Fibroblast of skin of left biceps (primary cell): ENCODE measurements at places on chromosomes 6 and 20.

DNA sequence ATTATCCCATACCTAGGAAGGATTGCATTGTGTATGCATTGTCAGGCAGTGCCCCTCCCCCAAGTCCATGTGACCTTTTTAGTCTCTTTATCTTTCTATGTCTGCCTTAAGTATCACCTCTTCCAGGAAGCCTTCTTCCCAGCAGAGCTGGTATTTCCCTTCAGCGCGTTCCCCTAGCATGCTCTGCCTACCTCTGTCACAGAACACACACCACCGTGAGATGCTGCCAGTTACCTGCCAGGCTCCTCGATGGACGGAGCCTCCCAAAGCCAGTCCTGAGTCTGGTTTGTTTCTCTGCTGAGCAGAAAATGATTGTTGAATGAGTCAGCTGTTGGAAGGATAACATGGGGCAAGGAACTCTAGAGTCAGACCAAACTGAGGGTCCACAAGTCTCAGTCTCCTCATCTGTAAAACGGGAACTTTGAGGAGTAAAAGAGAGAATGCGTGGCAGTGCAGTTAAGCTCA, 11.3 kb upstream of the ZNF335 start:
- no peak for DNase-seq

GRCh38 chr6:132708002-132708401, 5.9 kb downstream of the VNN1 start:
- no peak for DNase-seq

DNA sequence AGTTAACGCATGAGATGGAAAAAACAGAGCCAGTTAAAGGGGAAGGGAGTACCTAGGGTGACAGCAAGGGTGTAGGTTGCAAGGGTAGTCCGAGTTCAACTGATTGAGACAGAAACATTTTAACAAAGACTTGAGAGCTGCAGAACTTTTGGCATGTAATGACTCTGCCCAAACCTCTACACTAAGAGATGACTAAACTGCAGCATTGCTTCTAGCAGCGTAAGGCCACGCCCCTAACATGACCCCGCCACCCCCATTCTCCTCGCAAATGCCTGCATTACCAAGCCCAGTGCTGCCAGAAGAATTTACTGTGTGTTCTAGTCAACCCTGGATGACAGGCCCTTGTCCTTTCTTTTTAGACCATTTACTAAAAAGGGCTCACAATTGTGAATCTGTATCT, 6.3 kb upstream of the HINT3 start:
- DNase-seq: no peak

DNA sequence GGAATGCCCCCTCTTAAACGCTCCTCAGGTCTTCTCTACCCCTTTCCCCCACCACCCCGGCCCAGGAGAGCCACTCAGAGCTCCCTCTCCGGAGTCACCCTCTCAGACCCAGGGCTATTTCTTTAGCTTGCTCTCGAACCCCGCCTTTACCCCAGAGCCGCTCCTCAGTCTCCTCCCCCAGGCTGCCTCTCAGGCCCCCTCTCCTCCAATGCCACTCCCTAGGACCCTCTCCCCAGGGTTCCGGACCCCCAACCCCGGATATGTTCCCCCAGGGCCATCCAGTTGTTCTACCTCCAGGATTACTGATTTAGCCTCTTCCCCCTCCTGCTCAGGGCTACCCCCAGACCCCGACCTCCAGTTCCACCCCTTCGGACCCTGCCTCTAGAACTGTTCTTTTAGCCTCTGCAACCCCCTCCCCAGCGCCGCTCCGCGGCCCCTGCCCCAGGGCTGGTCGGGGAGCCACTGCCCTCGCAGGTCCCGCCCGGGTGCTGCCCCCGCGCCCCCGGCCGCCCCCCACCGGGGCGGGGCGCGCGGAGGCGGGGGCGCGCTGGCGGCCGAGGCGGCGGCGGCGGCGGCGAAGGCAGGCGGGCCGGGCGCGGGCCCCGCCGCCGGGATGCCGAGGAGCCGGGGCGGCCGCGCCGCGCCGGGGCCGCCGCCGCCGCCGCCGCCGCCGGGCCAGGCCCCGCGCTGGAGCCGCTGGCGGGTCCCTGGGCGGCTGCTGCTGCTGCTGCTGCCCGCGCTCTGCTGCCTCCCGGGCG, at the start of gene MMP24:
TSS of gene MMP24 (plus strand) at position 565 of the 758 bp plus-strand sequence. CDS start at position 614, 49 bp downstream.
- DNase-seq: no peak

- DNase-seq: no peak
Measured at GRCh38 chr6:166608774-166609173, 18.3 kb downstream of the RPS6KA2 start.

DNA sequence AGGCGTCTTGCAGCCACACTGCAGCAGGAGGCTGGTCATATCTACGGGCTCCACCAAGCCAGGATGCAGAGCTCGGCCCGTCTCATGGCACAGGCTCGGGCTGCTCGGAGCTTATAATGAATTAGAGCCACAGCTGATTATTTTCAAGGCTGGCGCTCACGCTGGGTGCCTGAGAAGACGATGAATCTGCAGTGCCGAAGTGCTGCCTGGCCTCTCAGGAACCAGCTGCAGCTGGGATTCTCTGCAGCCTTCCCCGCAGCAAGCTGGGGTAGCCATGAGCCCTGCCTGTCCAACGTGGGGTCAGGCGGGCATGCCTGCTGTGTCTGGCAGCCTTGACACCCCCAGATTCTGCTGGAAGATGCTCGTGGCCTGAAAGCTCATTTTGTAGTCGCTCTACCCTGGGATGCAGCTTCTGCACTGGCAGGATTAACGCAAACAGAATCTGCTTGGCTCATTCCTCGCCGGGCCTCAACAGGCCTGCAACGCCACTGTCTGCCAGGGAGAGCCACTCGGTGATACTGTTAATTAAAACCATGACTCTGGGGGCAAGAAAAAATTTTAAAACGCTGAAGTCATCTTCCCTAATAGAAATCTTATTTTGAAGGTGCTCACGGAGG, 104.3 kb downstream of the CDH26 start:
- no peak for DNase-seq

- no peak for DNase-seq
Measured at GRCh38 chr6:143337201-143337949, 113.1 kb downstream of the ADAT2 start.

DNA sequence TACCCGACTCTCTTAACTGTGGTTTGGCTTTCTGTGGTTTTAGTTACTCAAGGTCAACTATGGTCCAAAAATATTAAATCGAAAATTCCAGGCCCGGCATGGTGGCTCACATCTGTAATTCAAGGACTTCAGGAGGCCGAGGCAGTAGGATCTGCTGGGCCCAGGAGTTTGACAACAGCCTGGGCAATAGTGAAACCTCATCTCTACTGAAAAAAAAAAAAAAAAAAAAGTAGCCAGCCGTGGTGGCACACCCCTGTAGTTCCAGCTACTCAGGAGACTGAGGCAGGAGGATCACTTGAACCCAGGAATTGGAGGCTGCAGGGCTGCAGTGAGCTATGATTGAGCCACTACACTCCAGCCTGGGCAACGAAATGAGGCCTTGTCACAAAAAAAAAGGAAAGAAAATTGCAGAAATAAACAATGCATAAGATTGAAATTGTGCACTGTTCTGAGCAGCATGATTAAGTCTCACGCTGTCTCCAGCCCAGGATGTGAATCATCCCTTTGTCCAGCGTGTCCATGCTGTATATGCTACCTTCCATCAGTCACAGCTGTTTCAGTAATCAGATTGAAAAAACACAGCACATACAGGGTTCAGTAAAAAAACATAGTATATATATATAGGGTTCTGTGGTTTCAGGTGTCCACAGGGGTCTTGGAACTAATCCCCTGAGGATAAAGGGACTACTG, 40.7 kb downstream of the RGS17 start:
- no peak for DNase-seq

GRCh38 chr20:16064989-16065707, 508.1 kb downstream of the KIF16B start:
- no peak for DNase-seq

DNA sequence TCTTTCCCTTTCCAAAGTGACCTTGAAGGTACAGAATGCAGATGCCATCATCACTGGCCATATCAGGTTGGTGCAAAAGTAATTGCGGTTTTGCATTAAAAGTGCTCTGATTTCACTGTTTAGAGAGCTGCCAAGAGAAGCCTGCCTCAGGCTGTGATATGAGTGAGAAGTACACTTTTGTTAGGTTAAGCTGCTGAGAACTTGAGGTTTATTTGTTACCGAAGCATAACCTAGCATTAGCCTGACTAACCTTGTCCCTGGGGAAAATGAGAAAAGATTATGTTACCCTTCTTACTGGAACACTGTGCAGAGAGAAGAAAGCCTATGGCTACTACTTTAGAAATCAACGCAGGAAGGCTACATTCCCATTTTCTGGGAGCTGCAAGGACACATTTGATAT, 70.5 kb upstream of the RBM24 start:
- no peak for DNase-seq

GRCh38 chr6:148915810-148916209, 169.0 kb downstream of the UST start:
- no peak for DNase-seq

DNA sequence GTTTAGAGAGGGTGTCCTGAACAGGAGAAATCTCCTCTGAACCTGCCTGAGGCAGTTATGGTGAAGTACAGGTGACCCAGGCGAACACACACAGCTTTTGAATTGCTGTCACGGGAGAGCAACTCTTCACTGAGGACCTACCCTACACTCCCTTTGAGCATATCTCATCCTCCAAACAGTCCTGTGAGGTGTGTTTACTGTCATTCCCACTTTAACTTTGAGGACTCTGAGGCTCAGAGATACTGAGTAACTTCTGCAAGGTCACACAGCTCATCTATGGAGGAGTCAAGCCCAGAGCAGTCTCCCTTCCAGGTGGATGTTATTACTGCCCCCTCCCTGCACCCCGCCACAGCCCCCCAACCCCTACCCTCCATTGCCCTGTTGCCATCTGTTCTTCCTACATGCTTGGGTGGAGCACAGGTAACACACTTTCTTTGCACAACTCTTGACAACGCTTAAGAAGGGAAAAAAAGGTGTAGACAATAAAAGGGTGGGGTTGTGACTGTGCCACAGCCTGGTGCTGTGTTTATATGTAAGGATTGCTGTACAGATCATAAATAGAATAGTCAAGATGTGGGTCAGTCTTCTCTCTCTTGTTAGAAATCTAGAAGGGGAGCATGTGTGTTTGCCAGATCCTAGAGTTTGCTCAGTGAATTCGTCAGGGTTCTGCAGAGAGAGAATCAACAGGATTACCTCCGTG, 4.3 kb upstream of the TRAF3IP2 start:
- no peak for DNase-seq

- no peak for DNase-seq
Measured at GRCh38 chr20:14830899-14831298, 493.5 kb upstream of the FLRT3 start.

GRCh38 chr6:105780146-105780860, 305.8 kb upstream of the PRDM1 start:
- DNase-seq: no peak

- no peak for DNase-seq
Measured at GRCh38 chr6:165183071-165183470, 126.3 kb downstream of the C6orf118 start.

DNA sequence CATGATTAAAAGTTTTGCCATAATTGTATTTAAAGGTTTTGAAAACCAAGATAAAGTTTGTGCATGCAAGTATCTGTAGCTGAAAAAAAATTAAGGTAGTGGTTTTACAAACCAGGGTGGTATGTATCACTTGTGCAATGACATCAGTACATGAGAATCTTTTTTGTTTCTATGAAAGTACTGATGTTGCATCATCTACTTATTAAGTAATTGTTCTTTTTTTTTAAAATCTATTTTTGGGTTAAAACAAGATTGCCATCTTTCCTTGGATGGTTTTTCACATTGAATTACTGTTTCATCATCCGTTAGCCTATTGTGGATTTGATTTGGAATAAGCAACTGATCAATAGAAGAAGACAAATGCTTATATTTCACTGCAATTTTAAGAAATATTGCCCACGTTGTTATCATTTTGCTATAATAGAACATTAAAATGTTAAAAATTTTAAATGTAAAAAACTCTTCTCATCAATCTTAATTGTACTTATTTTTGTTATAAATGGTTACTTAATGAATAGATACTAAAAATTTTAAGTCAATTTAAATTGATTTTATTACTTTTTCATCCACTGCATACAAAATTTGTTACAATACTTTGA, 39.8 kb upstream of the TAGAP start:
- peak; percentile 67 for DNase-seq

DNA sequence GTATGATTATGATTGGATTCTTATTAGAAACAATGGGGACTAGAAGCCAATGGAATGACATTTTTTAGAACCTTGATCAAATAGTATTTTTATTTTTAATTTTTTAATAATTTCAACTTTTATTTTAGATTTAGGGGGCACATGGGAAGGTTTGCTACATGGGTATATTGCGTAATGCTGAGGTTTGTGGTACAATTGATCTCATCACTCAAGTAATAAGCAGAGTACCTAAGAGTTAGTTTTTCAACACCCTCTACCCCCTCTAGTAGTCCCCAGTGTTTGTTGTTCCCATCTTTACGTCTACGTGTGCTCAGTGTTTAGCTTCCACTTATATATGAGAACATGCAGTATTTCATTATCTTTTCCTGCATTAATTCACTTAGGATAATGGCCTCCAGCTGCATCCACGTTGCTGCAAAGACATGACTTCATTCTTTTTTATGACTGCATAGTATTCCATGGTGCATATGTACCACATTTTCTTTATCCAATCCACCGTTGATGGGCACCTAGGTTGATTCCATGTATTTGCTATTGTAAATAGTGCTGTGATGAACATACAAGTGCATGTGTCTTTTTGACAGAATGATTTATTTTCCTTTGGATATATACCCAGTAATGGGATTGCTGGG, 281.1 kb upstream of the MAN1A1 start:
- DNase-seq: no peak

DNA sequence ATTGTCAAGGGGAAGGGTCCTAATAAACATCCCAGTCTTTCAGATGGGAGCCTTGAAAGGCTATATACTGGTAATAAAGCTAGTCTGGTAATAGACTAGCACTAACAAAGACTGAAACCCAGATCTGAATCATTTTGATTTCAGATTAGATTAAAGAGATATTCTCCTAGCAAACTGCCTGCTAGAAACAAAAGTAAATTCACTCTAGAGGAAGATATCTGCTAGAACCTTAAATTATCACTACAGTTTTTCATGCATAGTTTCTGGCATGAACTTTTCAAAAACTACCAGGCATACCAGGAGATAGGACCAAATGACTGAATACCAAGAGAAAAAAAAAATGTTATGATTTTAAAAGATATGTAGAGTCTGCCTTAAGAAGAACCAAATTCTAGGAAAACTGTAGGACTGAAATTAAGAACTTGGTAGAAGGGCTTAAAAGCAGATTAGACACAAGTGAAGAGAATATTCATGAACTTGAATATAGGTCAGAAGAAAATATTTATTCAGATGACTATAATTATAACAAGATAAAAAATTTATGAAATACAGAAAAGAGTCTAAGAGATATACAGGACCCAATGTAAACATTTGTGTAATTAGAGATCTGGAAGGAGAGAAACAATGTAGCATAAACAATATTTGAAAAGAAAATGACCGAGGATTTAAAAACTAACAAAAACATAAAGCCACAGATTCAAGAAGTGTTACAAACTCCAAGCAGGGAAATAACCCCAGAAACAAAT, 141.6 kb downstream of the FOXO3 start:
- DNase-seq: no peak
